ENCODE measurements at places on chromosomes 2 and 18.
A peak's percentile ranks its signal among the peaks of the same experiment; 100 is the strongest.

DNA sequence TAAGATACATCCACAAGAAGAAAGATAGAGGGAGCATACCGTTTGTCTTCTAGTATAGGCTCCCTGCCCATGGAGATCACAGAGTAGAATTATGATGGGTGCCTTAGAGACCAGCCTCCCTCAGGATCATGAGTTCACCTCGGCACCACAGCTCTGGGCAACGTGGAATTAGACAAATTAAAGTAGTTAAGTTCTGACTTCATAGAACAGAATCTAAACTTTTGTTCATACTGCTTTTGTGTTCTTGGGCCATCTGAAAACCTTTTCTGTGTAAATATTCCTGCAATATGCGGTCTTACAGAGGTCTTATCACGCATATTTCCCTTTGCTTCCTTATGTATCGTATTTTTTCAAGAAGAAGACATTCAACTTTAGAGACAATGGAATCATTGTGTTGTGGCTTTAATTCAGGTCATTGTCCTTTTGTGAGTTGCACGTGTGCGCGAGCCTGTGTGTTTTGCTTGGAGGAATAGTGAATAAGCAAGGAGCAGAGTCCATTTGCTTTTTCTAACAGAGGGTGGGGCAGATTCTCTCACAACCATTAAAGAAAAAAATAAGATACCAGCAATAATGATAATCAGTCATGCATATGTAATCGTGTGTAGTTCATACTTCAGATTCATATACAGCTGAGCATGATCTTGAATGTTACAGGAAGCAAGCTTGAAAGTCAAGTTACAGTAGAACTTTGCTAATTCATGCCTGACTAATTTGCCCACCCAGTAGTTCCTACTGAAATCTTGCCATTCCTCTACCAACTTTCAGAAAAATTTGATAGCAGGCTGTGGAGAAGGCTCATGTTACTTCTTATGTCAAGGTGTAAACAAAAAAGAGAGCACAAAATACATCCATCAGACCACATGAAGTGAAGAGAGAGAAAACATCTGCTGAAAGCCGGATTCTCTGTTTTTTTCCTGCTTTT, 243.6 kb downstream of the NEDD4L start:
- DNase-seq: no peak

DNA sequence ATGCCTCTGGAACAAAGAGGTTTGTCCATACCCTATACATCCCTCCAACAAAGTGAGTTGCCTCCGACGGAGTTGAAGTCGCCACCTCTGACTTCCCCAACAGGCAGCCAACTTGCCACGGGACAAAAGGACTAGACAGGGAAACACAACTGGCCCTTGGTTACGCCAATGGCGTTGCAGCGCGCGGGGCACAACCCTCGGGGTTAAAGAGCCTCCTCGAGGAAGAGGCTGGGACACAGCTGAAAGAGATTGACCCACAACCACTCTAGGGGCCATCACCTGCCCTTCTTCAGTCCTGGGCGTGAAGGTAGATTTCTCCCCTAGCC, 545 bp downstream of the GTF3C2 start:
- DNase-seq: no peak

DNA sequence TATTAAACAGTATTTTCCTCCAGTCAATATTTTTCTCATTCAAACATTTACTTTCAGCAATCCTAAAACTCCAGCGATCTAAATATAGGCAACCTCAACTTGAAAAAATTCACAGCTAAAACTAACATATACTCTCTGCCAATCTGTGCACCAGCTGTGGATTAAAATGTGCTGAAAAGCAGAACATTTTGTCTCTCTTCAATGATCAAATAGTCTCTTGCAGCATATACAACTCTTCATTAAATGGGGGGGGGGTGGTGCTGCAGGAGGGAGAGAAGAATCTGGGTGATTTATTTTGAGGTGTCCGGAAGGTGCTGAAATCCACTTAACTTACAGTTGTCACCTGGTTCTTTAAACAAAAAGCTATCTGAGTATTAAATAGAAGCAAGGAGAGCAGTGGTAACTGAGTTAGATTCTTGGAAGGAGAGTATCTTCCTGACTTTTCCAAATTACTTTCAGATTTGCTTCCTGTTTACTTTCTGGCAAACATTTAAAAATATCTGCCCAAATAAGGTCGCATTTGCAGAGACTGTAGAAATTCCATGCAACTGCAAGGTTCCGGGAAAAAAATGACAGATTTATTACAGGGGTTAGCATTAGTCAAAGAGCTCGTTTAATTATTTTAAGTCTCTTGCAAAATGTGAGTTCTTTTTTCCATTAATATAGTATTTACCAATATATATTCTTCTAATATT, 904.7 kb upstream of the ACVR2A start:
- no peak for DNase-seq

GRCh38 chr2:64865073-64865830, 123.9 kb upstream of the SLC1A4 start:
- DNase-seq: peak; percentile 54

- DNase-seq: no peak
Measured at GRCh38 chr2:201962774-201963562, 70.7 kb upstream of the FZD7 start.

- DNase-seq: no peak
Measured at GRCh38 chr2:127584516-127585033, 49.1 kb downstream of the MYO7B start.

- DNase-seq: peak; percentile 7
Measured at GRCh38 chr2:135473567-135473966, 57.5 kb downstream of the ZRANB3 start.

DNA sequence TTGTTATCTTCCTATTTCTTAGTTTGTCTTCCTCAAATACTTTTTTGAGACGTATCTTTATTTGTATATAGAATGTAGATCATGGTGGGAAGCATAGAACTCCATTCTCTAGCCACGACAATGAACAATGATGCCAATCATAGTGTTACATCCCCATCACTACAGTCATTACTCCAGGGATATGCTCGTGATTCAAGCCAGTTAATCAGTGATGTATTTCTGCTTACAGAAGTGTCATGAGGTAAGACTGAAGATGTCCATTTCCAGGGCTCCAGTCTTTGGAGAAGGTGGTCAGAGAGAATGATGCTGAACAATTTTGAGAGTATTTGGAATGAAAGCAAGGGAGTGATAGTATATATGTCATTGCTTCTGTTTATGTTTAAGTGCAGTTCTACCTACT, 777.2 kb upstream of the TMEFF2 start:
- no peak for DNase-seq

- DNase-seq: no peak
Measured at GRCh38 chr2:54726940-54727339, 3.5 kb downstream of the EML6 start.

DNA sequence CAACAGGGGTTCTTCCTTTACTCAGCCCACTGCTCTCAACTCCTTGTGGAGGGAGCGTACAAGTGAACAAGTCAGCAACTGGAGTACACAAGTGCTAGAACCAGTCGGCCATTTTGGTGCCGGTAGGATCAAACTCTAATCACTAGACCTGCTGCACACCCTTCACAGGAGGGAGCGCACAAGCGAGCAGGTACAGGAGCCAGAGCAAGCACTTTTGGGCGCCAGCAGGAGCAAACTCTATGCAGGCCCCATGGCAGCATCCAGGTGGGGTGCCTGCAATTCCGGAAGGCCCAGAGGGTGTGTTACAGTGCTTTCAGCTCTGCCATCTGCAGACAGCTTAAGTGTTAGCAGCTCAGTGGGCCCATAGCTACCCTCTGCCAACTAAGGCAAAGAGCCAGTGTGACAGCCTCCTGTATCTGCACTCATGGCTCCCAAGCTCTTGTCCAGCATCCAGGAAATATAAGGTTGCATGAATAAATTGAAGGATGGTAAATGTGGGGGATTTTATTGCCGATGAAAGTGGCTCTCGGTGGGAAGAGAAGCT, 426.1 kb downstream of the DCC start:
- DNase-seq: no peak

DNA sequence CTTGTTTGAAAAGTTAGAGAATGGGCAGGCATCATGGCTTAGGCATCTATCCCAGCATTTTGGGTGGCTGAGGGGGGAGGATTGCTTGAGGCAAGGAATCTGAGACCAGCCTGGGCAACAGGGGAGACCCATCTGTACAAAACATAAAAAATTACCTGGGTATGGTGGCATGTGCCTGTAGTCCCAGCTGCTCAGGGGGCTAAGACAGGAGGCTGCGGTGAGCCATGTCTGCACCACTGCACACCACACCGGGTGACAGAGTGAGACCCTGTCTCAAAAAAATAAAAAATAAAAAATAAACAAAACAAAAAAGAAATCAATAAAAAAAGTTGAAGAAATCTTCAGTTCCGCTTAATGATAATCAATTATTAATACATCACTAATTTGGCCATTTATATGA, 146.5 kb downstream of the CDH7 start:
- DNase-seq: no peak

- DNase-seq: no peak
Measured at GRCh38 chr2:28544405-28544921, 48.6 kb downstream of the PLB1 start.

DNA sequence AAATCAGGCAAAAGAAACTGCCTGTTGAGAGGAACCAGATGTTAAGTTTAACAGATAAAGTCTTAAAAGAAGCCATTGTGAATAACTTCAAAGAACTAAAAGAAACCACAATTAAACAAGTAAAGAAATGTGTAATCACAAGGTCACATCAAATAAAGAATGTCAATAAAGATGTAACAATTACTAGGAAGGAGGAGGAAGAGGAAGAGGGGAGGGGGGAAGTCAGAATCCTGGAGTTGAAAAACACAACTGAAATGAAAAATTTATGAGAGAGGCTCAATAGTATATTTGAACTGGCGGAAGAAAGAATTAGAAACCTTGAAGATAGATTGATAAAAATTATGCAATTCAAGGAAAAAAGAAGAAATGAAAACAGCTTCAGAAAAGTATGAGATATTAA, 88.4 kb upstream of the CRIM1 start:
- DNase-seq: no peak

GRCh38 chr2:213806125-213806726, 522.0 kb downstream of the SPAG16 start:
- no peak for DNase-seq

DNA sequence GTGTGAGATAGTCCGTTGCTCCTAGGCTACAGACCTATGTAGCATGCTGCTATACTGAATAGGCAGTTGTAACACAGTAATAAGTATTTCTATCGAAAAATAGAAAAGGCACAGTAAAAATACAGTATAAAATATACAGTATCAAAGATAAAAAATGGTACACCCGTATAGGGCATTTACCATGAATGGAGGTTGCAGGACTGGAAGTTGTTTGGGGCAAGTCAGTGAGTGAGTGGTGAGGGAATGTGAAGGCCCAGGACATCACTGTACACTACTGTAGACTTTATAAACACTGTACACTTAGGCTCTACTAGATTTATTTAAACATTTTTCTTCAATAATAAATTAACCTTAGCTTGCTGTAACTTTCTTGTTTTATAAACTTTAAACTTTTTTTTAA, 3.5 kb downstream of the MAP3K20 start:
- no peak for DNase-seq

DNA sequence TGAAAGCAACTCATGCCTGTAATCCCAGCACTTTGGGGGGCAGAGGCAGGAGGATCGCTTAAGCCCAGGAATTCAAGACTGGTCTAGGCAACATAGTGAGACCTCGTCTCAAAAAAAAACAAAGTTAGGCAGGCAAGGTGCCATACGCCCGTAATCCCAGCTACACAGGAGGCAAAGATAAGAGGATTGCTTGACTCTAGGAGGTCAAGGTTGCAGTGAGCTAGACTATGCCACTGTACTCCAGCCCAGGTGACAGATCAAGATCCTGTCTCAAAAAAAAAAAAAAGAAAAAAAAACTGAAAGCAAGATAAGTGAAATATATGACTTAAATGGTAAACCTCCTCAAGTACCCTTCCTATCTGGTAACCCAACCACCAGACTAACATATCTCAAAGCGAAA, 59.8 kb downstream of the USP34 start:
- DNase-seq: no peak

DNA sequence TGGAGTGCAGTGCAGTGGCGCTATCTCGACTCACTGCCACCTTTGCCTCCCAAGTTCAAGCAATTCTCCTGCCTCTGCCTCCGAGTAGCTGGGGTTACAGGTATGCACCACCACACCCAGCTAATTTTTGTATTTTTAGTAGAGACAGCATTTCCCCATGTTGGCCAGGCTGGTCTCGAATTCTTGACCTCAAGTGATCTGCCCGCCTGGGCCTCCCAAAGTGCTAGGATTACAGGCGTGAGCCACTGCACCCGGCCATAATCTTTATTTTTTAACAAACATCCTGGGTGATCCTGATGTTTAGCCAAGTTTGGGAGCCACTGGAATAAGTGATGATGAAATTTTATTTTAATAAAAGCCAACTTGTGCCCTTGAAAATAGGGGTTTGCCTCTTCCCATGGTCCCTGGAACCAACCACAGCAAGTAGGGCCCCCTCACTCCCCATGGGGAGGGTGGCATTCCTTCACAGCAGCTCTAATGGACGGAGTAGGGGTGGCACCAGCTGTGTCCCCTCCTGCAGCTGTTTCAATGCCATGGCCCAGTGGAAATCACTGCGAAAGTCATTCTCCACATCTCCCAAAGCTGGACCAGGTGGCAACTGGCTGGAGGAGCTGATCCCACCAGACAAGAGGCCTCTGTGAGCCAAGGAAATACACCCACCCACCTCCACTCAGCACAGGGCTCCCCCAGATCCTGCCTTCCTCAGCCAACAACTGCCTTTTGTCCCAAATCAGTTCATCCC, 194.8 kb downstream of the ZFP36L2 start:
- no peak for DNase-seq

GRCh38 chr18:29912351-29912750, 1130.2 kb downstream of the DSC3 start:
- no peak for DNase-seq

DNA sequence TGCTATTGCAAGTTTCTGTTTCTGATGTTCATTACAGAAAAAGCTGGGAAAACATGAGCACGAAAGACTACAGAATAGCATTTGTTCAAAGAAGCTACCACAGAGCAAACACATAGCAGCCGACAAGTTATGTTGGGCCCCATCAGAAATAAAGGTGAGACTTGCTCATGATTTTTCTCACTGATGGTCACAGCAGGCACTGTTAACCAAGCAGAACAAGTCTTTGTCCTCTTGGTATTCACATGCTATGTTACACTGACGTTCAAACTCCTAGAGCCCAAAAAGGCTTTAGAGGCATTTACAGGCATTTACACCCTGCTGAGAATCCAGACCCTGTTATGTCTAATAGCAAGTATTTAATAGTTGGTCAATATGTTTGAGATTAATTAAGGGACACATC, 235.0 kb upstream of the HNMT start:
- DNase-seq: no peak

All from stimulated activated naive CD4-positive, alpha-beta T cell (primary cell).